A549 treated with RU486 at 1 μM for 4 hours (cell line): ENCODE measurements at places on chromosomes 12 and 14. TPM values are rescaled to one million over a fixed set of nuclear protein-coding genes. Genes with fewer than 3 reads are reported as not detected.

Gene RIPK3
- total RNA-seq, result not detected in 5 replicates

Gene SAMD15
- 1.4 to 3.3 TPM (median 2.1 TPM) in 5 replicates for total RNA-seq

Gene MYO1H
- total RNA-seq, result not detected in 5 replicates

Gene EID3
- 7.2 to 8.7 TPM (median 8.2 TPM) in 5 replicates for total RNA-seq

Gene CRIP2
- 91.2 to 177 TPM (median 149 TPM) in 5 replicates for total RNA-seq

Gene RAB35
- 59.8 to 77.1 TPM (median 73.2 TPM) in 5 replicates for total RNA-seq
